ENCODE measurements at places on chromosomes 13 and 19.

GRCh38 chr19:1809678-1810077 is 2.4 kb downstream of the ATP8B3 start:
- peaks cover 14% of the 10 kb centered on the region for H3K4me1 ChIP-seq
- H3K27ac ChIP-seq = no peak overlapping the region
- DNase-seq = no peak
- no peaks in the 10 kb centered on the region for H3K27me3 ChIP-seq

- H3K27me3 ChIP-seq = no peaks in the 10 kb centered on the region
- DNase-seq = no peak
- peaks cover 9% of the 10 kb centered on the region for H3K4me1 ChIP-seq
- no peak overlapping the region for H3K4me3 ChIP-seq
- peaks cover 21% of the 10 kb centered on the region for H3K36me3 ChIP-seq
Measured at GRCh38 chr13:49533591-49534269, 38.0 kb downstream of the PHF11 start.

DNA sequence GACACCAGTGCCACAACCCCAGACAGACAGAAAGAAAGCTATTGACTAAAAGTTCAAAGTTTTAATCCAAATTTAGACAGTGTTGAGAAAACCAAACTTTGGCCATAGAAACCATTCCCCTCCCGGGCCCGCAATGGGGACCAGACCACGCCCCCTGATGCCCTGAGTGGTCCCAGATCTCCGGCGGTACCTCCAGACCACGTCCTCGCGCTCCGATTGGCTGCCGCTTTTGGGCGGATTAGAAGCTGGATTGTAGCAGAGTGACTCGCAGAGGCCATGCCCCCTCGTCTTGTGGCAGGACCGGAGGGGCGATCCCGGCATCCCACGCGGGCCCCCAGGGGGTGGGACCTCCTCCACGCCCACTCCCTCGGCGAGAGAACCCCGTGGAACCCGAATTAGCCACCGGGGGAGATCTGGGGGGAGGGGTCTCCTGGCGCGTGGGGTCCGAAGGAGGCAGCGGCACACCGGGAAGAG is 797 bp upstream of the HSD17B14 start:
- H3K27me3 ChIP-seq = no peaks in the 10 kb centered on the region
- H3K36me3 ChIP-seq = no peaks in the 10 kb centered on the region
- H3K4me3 ChIP-seq = peak overlapping the region; percentile 71
- H3K27ac ChIP-seq = peak overlapping the region; percentile 73
- peaks cover 18% of the 10 kb centered on the region for H3K4me1 ChIP-seq
- DNase-seq = peak; percentile 86

- H3K4me1 ChIP-seq = no peaks in the 10 kb centered on the region
- no peaks in the 10 kb centered on the region for H3K36me3 ChIP-seq
- H3K4me3 ChIP-seq = no peak overlapping the region
- H3K27me3 ChIP-seq = peaks cover 2% of the 10 kb centered on the region
- no peak overlapping the region for H3K27ac ChIP-seq
- DNase-seq = no peak
Measured at GRCh38 chr13:76048675-76049375, 412.7 kb downstream of the LMO7 start.

DNA sequence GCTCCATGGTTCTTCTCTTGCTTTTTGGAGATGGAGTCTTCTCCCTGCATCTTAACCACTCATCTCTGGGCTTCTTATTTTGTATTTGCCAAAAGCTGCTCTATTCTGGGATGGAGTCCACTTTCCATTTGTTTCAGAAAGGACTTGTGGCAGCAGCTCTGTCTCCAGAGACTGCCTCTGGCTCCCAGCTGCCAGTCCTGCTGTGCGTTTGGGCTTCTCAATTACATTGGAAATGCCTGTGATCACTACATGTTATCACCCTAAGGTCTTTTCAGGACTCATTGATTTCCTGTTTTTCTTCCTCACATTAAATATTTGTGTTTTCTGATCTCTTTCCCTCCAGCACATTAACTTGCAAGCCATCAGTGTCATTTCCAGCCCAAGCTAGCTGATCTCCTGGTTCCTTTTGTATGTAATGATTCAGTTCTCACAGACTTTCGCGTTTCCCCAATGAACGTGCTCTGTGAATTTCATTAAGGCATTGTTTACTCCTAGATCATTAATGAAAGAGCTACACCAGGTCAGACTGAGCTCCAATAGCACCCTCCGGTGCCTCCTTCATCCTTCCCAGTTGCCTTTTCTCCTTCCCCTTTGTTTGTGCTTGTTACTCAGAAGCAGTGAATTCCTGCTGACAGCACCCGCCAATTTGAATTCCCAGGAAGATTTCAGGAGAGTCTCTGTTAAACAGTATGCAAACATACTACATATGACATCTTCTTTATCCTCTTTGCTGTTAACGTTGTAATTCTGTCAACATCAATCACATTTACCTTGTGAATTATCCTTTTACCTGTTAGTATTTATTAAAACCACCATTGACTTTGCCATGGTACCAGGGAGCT is 3.0 kb downstream of the CBY2 start:
- no peak overlapping the region for H3K27ac ChIP-seq
- H3K36me3 ChIP-seq = no peaks in the 10 kb centered on the region
- H3K27me3 ChIP-seq = peaks cover 7% of the 10 kb centered on the region
- DNase-seq = no peak
- H3K4me1 ChIP-seq = peaks cover 21% of the 10 kb centered on the region

DNA sequence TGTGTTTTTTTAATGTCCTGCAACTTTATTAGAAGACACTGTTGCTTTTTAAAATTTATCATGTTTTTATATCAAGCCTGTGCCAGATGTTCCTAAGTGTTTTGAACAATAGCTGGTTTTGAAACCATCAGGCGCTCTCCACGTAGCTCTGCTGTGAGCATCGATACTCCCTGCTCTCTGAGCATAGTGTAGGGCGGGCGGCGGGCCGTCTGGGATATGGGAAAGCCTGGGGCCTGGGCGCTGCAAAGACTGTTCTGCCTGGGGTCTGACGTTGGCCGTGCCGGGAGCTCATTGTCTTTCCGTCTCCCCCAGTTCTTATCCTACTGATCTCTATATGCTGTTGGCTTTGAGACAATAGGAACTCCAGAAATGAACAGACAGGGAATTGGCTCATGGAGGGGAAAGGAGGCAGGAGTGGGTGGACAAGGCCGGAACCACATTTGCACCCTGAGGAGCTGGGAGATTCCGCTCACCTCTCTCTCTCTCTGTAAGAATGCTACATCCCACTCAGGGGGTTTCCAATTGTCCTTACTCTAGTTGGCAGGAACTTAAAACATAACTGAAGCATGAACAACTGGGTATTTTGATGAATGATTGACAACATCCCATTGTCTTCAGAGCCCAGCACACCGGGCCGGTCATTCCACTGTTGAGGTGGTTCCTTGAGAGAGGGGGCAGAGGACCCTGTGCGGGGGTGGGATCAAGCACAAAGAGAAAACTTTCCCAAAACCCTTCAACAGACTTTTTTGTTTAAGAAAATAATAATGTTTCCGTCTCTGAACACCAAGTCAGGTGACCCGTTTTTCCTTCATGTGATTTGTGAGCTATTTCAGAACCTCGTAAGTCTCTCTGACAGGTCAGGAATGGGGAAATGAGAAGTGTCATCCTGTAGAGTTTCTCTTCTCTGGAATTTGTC is 64.7 kb downstream of the COL4A2 start:
- H3K27me3 ChIP-seq = peaks cover 39% of the 10 kb centered on the region
- H3K36me3 ChIP-seq = no peaks in the 10 kb centered on the region
- no peaks in the 10 kb centered on the region for H3K4me1 ChIP-seq
- no peak overlapping the region for H3K27ac ChIP-seq
- no peak for DNase-seq
- H3K4me3 ChIP-seq = no peak overlapping the region

- H3K4me1 ChIP-seq = no peaks in the 10 kb centered on the region
- H3K4me3 ChIP-seq = no peak overlapping the region
- DNase-seq = no peak
- peaks cover 46% of the 10 kb centered on the region for H3K36me3 ChIP-seq
Measured at GRCh38 chr19:32373585-32374295, 28.3 kb downstream of the ZNF507 start.

DNA sequence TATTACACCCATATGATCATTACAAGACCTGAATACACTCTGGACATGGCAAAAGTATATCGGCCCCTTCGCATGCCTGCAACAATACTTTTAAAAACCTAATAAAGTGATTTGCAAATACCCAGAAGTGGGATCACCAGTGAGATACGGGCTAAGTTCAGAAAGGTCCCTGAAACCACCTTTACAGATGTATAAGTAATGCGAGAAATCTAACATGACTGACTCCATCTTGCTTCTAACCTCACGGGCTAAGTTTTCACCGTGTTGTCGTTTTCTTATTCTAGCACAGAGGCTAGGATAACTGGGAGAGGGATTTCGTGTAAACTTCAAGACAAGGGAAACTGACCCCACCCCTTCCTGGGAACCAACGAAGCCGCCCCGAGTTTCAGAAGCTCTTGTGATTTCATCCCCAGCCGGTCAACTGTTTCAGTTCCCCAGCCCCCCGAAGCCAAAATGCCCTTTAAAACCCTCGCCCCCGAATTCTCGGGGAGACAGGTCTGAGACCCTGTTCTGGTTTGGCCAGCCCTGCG is 703 bp downstream of the NEK3 start:
- peak overlapping the region; percentile 78 for H3K4me3 ChIP-seq
- no peaks in the 10 kb centered on the region for H3K27me3 ChIP-seq
- H3K4me1 ChIP-seq = peaks cover 30% of the 10 kb centered on the region
- H3K27ac ChIP-seq = peak overlapping the region; percentile 85
- no peak for DNase-seq
- no peaks in the 10 kb centered on the region for H3K36me3 ChIP-seq

- peak; percentile 53 for DNase-seq
- H3K27ac ChIP-seq = peak overlapping the region; percentile 98
- peak overlapping the region; percentile 95 for H3K4me3 ChIP-seq
- H3K27me3 ChIP-seq = no peaks in the 10 kb centered on the region
Measured at GRCh38 chr19:55256562-55257460, 2.0 kb downstream of the PPP6R1 start.

DNA sequence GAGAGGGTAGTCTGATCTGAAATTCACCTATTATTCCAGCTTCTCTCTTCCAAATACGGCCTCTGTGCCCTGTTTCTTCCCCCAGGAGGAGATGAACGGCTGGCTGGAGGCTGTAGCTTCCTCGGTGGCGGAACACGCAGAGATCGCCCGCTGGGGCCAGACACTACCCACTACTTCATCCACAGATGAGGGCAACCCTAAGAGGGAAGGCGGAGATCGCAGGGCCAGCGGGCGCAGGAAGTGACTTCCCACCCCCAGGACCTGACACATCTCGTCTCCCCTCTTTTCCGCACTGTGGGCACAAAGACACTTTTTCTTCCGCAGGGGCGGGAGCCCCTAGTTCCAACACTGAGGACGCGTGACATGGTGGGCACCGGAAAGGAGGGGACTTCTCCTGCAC is 1.3 kb upstream of the SHKBP1 start:
- DNase-seq = no peak
- H3K36me3 ChIP-seq = peaks cover 8% of the 10 kb centered on the region
- H3K27ac ChIP-seq = no peak overlapping the region
- peaks cover 22% of the 10 kb centered on the region for H3K4me1 ChIP-seq
- peak overlapping the region; percentile 8 for H3K4me3 ChIP-seq
- no peaks in the 10 kb centered on the region for H3K27me3 ChIP-seq

DNA sequence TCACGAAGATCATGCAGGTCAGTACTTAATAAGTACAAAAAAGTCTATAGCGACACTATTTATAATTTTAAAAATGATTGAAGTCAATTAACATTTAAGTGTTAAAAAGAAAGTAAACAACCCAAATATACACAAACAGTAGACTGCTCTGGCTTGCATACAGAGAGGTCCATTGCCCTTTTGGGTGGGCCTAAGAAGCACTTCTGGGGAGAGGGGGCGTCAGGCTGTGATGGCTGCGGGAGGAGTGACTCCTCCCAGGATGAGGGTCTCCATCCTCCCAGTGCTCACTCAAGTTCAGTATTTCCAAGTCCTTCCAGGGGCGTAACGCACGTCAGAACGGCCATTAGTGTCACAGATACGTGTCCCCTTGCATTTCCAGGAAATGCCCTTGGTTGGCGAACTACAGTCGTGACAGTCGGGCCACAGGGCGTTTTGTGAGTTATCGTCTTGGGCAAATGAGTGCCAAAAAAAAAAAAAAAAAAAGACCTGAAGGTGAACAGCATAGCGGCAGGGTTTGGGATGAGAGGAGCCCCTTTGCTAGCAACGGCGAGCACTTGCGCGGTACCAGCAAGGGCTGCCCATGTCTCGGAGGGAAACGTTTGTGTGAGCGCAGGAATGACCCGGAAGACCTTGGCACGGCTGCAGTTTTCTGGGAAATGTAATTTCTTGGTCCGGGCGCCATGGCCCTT is at the start of gene SCGB2B2:
Gene SCGB2B2 (minus strand): TSS at position 463 of the 689 bp plus-strand sequence. CDS start 82,596 bp downstream, outside the sequence.
- no peak for DNase-seq
- H3K27ac ChIP-seq = peak within 1 kb of the TSS; percentile 99

DNA sequence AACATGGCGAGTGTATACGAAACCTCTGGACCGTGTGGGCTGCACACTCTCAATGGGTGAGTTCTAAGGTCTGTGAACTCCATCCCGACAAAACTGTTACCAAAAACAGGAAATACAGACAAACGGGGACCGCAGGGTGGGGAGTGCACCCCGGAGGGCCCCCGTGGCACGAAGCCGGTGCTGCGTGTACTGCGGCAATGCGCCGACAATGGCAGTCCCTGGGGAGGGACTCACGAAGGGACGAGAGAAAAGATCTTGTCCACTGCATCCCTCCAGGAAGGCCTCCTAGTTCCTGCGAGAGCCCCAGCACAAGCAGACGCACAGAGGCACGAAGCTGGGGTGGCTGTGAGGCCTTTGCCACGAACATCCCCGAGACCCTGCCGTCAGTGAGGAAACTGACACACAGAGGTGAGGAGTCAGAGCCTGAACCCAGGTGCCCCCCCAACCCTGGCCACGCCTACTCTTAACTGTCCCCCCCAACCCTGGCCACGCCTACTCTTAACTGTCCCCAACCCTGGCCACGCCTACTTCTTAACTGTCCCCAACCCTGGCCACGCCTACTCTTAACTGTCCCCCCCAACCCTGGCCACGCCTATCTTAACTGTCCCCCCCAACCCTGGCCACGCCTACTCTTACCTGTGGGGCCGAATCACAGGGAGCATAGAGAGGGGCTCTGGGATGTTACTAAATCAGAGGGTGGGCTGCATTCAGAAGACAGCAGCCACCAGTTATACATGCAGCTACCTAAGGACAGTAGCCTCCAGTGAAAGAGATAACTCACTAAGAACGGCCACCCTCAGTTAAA is 4.2 kb downstream of the MED16 start:
- H3K27me3 ChIP-seq = no peaks in the 10 kb centered on the region
- peak overlapping the region; percentile 60 for H3K27ac ChIP-seq
- H3K4me1 ChIP-seq = peaks cover 10% of the 10 kb centered on the region
- H3K36me3 ChIP-seq = peaks cover 6% of the 10 kb centered on the region
- no peak overlapping the region for H3K4me3 ChIP-seq

- no peaks in the 10 kb centered on the region for H3K36me3 ChIP-seq
- H3K27me3 ChIP-seq = peaks cover 16% of the 10 kb centered on the region
- H3K27ac ChIP-seq = no peak overlapping the region
- H3K4me1 ChIP-seq = no peaks in the 10 kb centered on the region
Measured at GRCh38 chr13:39451301-39451700, 151.7 kb downstream of the LHFPL6 start.

- H3K27me3 ChIP-seq = no peaks in the 10 kb centered on the region
- peak overlapping the region; percentile 58 for H3K27ac ChIP-seq
- no peak overlapping the region for H3K4me3 ChIP-seq
- peaks cover 33% of the 10 kb centered on the region for H3K4me1 ChIP-seq
- H3K36me3 ChIP-seq = peaks cover 42% of the 10 kb centered on the region
Measured at GRCh38 chr13:21435231-21435630, 23.9 kb downstream of the ZDHHC20 start.

Measured in activated CD4-positive, alpha-beta T cell treated with anti-CD3 and anti-CD28 coated beads for 36 hours (primary cell).